ENCODE measurements at places on chromosomes 11 and 22.

DNA sequence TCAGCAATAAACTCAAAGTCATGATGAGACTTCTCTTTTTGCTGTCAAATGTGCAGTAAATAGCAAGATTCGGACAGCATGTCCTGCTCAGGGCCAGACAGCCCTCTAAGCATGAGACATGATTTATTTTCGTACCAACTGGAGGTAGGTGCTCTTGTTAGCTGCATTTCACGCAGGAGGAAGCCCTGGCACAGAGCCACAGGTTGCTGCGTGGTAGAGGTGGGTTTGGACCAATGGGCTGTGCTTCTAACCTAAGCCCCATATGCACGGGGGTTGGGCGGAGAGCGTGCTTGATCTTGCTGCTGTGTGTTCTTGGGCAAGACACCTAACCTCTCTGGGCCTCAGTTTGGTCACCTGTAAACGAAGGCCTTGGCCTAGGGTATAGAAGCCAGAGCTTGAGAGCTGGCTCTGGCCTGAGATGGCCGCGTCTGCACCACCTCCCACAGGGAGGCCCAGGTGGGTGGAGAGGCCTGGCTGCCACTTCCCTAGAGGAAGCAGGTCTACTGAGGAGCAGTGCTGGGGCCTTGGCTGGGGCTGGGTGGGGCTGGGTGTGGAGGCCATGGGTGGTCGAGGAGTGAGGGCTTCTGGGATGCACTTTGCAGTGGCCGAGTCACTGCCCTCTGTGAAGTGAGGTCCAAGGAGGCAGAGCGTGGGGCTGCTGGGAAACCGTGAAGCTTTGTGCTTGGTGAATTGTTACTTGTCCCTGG, 38.5 kb upstream of the GRAMD4 start:
- no peak for DNase-seq

- DNase-seq = no peak
Measured at GRCh38 chr11:44229098-44229497, 80.8 kb downstream of the ALX4 start.

DNA sequence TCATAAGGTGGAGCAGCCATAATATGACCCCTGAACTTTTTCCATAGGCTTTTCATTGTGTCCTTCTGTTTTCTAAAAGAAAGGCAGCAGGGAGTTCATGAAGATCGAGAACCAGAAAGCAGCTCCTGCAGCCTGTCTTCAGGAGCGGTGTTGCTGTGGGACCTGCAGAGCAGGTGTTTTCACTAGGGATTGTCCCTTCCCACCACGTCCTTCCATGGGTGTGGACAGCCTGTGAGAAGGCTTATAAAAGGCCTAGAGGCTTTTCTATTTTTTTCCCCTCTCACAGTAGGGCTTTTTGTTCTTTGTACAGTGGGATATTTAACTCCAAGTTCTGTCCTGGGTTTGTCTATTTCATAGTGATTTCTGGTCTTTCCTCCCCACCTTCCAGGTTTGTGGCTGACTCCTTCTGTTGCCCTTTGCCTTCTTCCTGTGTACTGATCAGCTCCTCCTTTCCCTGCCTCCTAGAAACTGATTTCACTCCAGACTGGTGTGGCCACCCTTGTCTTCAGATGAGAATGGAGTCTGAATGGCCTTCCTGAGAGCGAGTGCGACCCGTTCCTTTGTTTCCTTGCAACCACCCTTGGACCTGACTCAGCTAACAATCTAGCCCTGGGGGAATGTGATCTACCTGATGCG, 10.1 kb downstream of the MRPL16 start:
- DNase-seq = no peak

GRCh38 chr11:133654630-133655212, 122.4 kb upstream of the OPCML start:
- no peak for DNase-seq

DNA sequence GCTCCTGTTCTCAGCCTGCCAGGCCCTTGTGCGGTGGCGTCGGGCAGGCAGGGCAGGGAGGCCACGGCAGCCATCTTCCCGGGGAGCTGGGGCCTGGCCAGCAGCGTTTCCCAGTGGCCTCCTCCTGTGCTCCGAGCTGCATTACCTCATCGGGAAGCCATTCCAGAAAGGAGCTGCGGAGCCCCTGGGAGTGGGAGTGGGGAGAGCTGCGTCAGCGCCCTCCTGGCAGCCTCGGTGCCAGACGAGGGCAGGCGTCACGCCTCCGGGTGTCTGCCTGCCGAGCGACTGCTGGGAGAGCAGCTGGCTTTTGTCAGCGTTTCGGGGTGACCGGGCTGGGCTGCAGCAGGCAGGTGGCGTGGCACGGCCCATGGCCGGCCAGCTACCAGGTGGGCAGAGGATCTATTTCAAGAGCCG, 30.9 kb upstream of the WNT7B start:
- no peak for DNase-seq

GRCh38 chr22:17888855-17889254, 114.6 kb upstream of the BID start:
- no peak for DNase-seq

- DNase-seq = no peak
Measured at GRCh38 chr11:59336931-59337330, 21.8 kb upstream of the OR5AN1 start.

DNA sequence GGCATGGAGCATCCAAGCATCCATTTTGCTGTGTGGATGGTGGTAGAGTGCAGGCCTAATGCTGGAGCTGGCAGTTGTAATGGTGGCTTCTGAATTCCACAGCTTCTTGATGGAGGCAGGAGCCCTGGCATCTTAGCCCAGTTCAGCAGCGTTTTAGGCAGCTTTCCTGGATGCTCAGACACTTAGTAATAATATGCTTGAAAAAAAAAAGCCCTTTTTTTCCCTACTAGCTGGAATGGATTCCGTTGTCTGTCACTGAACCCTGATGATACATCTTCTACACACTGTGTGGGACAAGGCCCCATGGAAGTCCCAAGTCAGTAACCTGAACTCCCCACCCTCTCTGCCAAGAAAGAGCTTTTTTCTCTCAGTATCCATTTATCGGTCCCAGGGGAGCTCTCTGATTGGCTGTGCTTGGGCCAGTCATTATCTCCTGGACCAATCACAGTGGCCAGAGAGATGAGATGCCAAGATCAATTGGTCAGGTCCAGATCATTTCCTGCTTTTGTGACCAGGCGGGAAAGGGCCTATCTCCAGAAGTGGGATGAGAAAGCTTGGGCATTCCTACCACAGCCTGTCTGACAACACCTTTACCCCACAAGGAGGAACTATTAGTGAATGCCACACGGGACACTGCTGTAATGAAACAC, 34.2 kb downstream of the MCM5 start:
- DNase-seq = no peak

- DNase-seq = no peak
Measured at GRCh38 chr11:92087725-92088537, 136.7 kb upstream of the FAT3 start.

DNA sequence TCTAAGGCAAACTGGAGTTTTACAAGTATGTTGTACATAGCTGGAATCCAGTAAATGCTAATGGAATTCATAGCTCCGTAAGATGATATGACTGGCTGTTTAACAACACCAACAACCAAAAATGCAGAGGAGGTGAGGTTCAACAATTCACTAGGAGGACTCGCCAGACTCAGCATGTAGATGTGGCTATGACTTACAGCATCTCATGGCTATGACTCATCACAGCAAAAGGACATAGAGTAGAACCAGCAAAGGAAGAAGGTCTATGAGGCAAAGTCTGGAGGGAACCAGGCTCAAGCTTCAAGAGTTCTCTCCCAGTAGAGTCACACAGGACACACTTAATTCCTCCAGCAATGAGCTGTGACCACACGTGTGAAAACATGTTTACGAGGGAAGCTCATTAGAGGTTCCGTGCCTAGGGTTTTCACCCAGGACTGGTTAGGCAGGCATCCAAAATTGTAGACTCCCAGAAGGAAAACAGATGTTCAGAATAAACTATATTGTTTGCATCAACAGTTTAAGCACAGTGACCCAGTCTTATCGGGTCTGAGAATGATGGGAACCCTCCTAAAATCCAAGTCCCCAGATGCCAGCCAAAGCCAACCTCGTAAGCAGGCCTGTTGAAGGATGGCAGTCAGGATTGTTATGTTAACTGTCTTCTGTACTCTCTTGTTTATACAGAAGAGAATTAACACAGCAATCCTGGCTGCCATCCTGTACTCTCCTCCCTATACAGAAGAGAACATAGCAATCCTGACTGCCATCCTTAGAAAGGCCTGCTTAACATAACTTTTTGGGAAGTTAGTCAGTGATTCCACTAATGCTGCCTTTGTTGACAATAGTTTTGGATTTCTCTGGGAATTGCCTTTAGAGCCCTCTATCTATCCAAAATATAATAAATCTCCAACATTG, 116.6 kb downstream of the LARGE1 start:
- no peak for DNase-seq

DNA sequence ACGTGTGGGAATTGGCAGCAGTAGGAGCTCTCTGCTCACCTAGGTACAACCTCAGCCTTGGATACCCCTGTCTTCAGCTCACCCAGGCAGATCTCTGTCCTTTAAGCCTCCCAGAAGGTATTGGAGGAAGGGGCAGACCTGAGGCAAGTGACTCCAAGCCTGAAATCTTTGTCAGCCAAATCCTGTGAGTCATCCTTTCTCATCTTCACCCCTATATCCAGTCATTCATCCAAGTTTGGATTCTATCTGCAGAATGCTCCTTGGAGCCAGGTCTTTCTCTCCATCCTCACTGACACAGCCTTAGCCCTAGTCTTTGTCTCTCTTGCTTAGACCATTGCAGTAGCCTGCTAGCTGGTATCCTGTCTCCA, 10.4 kb upstream of the THY1 start:
- no peak for DNase-seq

GRCh38 chr11:92698742-92699141, 270.7 kb upstream of the MTNR1B start:
- DNase-seq = no peak

DNA sequence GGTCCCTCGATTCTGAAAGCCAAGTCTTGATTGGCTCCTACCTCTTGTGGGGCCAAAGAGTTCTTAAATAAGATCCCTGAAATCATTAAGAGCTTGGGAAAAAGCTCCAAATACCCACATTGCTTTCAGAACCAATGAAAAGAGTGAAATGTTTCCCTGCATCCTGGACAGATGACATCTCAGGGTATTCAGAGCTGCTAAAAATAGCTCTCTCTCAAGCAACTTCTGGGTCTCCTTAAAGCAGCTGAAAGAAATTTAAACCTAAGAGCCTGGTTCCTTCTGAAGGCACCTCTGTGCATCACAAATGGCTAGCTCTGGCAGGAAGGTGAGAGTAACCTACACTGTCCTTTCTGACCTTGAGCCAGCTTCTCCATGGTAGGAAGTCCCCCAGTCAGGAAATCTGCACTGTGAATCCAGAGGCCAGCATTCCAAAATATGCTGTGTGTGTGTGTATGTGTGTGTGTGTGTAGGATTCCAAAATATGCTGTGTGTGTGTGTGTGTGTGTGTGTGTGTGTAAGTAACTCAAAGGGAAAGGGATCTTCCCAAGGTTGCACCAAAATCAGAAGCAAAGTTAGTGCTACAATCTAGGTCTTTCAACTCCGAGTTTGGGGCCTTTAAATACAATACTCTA, 50.1 kb downstream of the RELT start:
- DNase-seq = no peak
